ENCODE measurements at places on chromosomes 16 and 17.

- no peak for DNase-seq
These were observed 235.4 kb upstream of the MON1B start for GRCh38 chr16:76955629-76956028.

DNA sequence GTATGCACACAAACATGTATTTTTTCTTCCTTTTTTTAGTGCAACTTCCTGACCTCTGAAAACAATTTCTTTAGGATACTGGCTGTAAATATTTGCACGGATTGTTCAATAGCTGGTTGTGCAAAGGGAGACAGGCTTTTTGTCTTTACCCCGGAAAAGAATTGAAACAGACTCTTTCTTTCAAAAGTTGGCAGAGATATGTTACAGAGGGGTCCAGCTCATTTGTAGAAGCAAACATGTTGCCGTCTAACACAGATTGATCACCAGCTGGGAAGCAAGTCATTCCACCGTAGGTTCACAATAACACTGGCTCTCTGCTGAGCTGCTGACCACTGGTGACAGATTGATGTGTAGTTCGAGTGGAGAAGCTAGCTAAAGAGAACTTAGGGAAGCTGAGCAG is 130.9 kb downstream of the STX8 start:
- DNase-seq: no peak

GRCh38 chr17:8004899-8005298 is 2.5 kb downstream of the GUCY2D start:
- DNase-seq: no peak

DNA sequence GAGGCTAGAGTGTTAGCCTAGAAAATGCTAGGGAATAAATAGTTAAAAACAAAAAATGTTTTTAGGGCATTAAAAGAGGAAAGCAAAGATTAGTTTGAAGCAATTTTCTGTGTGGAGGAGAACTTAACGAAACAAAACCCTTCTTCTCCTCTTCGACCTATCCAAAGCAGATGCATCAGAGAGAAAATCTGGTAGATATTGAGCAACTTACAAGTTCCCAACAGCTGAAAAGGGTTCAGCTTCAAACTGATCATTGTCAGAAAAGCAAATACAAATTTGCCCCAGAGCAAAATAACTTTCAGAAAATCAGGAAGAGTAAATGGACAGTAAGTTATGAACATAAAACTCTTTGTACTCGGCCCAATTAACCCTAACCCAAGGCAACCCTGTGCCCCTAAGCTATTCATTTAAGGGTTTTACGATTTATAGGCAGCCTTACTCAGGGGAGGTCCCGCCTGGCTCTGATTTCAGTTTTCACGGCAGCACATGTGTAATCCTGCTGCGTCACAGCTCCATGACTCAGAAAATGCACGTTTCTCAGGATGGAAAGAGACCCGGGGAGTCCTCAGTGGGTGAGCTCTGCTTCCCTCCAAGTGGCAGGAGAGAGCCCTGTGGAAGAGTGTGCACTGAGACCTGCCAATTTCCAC is 405.7 kb upstream of the SALL1 start:
- DNase-seq: no peak

DNA sequence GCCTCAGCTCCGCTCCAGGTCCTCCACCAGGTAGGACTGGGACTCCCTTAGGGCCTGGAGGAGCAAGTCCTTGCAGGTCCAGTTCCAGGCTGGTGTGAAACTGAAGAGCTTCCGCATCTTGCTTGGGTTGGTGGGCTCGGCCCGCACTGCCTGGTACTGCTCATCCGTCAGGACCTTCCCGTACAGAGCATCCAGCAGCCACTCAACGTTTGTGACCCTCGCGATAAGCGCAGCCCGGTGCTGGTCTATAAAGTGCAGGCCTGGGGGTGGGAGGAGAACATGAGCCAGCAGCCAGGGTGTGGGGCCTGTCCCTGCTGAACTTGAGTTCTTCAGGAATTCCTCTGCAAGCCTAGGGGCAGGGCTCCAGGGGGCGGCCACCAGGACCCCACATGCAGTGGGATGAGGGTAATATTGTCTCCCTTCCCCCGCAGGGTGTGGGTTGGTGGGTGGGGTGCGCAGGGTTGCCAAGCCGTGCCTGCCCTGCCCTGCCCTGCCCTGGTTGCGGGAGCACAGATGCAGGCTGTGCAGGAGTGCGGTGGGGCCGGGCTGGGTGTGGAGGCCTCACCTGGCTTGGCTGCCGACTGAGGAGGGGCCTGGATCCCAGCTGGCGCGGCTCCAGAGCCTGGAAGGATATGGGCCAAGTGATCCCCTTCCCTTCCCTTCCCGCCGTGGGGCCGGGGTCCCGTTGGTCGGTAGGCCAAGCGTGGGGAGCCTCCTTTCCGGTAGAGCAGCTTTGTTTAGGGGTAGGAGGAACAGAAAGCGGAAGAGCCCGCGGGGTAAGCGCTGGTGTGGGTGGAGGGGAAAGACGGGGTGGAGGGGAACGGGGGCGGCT is 762 bp downstream of the PYCARD start:
- peak; percentile 32 for DNase-seq

DNA sequence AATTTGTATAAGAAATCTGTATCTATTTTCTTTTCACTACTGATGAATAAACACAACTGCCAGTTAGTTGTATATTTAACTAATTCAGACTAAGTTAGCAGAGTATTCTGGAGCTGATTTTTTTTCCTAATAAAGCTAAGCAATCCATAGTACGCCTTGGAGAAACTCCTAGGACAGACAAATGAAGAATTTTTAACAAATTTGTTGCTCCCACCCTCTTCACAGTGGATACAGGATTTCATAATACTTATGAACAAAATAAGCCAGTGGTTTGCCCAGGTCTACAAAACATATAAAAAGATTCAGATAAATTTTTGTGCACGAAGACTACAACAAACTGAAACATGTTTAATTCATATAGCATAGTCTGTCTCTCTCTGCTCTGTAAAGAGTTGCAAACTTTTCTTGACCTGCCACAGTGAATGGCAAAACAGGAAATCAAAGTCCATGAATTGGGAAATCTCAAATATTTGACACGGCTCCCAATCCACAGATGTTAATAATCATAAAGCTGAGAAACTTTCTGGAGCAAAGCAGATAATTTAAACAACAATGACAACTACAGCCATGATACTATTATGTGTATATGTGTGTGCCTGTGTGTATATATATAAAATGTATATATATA is 594 bp upstream of the ABCA6 start:
- DNase-seq: no peak

DNA sequence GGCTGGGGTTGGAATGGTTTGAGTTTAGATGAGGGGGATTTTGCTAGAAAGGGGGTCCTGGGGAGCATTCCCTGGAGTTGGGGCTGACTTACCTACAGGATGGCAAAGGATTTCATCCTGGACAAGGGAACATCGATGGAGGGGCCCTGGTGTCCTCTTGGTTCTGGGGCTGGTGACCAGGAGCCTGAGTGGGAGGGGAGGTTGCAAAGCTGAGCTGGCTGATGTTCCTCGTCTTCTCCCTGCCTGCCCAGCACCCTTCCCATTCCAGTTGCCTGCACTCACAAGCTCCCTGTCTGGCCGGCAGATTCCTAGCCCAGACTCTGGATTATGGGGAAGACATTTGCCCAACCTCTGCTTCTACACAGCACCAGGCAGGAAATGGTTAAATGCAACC is 37.2 kb downstream of the ITGAE start:
- DNase-seq: no peak

DNA sequence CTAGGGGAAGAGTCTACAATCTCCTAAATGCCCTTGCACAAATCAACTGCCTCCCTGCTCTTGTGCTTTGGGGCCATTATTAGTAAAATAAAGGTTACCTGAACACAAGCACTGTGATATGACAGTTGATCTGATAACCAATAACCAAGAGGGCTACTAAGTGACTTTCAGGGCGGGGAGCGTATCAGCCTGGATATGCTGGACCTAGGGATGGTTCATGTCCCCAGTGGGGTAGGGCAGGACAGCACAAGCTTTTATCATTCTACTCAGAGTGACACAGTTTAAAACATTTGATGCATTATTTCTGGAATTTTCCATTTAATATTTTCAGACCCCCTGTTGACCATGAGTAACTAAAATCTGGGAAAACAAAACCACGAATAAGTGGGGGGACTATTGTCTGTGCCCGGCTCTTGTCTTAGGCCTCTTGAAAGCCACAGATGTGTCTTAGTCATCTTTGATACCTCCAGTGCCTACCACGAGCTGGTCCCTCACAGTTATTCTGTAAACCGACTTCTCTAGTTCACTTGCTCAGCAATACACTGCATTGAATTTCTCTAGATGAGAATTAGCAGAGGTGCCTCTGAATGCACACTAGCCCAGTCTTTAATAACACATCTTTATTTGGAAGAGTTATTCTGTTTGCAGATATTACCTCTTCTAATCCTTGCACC is 94.6 kb upstream of the DHX40 start:
- no peak for DNase-seq

GRCh38 chr16:85579923-85580580 is 33.1 kb upstream of the GSE1 start:
- no peak for DNase-seq

DNA sequence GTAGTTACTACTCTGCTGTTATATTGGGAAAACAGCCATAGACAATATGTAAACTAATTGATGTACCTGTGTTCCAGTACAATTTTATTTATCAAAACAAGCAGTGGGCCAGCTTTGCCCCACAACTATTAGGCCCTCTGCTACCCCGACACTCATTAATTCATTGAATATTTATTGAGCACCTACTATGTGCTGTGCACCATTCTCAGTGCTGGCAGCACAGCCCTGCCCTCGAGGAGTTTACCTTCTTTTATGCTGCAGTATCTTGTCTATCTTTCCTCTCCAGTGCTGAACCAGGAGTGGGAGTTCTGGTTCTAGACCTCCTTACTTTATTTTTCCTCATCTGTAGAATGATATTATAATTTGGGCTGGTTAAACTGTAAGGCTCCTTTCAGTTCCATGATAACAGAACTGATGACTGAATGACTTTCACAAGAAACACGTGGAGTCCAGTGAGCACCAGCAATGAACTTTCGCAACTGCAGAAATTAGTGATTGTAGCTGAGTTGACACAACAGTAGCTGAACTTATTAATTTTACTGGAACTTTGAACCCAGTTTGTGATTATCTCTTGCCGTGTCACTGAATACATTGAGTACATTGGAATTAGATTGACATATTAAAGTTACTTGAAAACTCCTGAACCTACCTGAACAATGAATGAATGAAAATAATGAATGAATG is 2.4 kb downstream of the GOSR2 start:
- no peak for DNase-seq

GRCh38 chr16:68396481-68396880 is 51.8 kb downstream of the SMPD3 start:
- DNase-seq: peak; percentile 55

- DNase-seq: no peak
These were observed 2.2 kb upstream of the NUTF2 start for GRCh38 chr16:67844497-67844896.

DNA sequence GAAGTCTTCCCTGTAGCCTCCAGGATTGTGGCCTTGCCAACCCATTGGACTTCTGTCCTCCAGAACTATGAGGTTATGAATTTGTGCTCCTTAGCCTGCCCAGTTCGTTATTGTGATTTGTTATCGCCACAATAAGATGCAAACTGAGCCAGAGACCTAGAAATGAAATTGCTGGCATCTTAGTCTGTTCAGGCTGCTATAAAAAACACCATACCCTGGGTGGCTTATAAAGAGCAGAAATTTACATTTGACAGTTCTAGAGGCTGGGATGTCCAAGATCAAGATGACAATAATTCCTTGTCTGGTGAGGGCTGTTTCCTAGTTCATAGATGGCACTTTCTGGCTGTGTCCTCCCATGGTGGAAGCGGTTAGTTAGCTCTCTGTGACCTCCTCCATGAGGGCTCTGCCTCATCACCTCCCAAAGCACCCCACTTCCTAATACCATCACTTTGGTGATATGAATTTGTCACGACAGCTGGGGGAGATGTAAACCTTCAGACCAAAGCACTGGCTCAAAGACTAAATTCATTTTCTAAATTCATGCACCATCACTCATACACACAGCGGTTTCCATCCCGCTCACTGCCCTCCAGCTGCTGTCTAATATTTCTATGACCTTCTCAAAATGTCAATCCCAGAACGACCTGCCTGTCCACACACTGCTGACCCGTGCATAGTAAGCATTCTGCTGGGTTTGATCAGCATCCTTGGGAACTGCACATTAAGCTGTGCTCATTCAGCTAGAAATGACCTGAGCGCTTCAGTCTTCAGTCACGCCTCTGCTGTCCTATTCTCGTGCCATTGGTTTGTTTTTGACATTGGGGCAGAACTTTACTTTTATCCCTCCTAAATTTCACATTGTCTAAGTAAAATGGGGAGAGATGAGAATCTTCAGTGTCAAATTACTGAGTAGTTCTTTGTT is 36.6 kb downstream of the GINS3 start:
- no peak for DNase-seq

- no peak for DNase-seq
These were observed 19.5 kb upstream of the SCNN1B start for GRCh38 chr16:23282568-23282967.

DNA sequence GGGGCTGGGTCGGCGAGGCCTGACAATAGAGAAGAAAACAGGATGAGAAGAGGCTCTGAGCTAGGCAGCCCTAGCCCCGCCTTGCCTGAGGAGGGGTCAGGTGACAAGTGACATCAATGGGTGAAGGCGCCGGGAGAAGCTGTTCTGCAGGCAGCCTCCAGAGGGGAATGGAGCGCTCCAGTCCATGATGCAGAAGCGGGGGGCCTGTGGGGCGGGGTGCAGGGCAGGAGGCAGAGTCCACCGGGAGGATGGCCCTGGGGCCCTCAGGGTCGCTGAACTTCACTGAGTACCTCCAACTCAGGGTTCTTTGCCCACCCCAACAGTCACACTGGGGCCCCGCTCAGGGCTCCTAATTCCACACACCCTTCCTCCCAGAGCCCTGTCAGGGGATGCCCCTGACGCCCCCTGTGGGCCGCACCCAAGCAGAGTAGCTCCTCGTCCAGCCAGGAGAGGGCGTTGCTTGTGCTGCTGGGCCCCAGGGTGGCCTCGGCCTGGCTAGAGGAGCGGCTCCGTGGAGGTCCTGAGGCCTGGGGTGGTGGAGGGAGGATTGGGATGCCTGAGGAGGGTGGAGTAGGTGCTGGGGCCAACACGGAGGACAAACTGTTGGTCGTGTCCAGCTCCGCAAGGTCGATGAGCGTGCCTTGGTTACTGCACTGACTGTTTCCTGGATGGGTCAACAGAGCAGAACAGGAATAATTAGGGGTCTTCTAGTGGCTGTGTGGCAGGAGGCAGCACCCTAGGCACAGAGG is 20.8 kb downstream of the GGA3 start:
- DNase-seq: peak; percentile 34

DNA sequence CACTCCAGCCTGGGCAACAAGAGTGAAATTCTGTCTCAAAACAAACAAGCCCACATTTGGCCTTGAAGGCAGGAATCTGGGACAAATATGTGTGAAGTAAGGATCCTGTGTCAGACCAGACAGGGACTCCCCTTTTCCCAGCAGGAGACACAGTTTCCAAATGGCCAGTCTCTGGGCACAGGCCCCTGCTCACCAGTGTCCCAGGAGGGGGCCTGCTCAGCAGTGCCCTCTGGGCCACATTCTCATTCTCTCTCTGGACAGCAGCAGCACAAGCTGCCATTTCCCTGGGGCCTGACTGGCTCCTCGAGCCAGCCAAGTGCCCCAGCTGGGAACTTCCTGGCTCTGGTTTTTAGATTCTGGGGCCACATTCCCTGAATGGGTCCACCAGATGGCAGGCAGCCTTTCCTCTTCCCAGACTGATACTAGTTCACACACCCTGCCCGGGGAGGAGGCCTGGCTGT is 11.7 kb upstream of the MNT start:
- DNase-seq: no peak

- DNase-seq: no peak
These were observed 3.3 kb downstream of the LRRC46 start for GRCh38 chr17:47834756-47835155.

- DNase-seq: no peak
These were observed 14.2 kb upstream of the ST6GALNAC2 start for GRCh38 chr17:76599694-76600460.

- no peak for DNase-seq
These were observed 36.2 kb upstream of the IRF8 start for GRCh38 chr16:85862476-85863383.

Data from activated naive CD4-positive, alpha-beta T cell treated with Interleukin-2 at 50 U/mL for 16 hours (primary cell).